ENCODE measurements at places on chromosomes 12 and 14. TPM values are rescaled to one million over a fixed set of nuclear protein-coding genes. Genes with fewer than 3 reads are reported as not detected.
A peak's percentile ranks its signal among the peaks of the same experiment; 100 is the strongest.

GRCh38 chr14:39212693-39213092, 21.0 kb upstream of the MIA2 start:
- DNase-seq, result no peak

GRCh38 chr14:92555465-92556111, 42.0 kb downstream of the RIN3 start:
- DNase-seq, result no peak

GRCh38 chr14:95679998-95680735, 6.1 kb upstream of the TCL1B start:
- peak; percentile 49 for DNase-seq

DNA sequence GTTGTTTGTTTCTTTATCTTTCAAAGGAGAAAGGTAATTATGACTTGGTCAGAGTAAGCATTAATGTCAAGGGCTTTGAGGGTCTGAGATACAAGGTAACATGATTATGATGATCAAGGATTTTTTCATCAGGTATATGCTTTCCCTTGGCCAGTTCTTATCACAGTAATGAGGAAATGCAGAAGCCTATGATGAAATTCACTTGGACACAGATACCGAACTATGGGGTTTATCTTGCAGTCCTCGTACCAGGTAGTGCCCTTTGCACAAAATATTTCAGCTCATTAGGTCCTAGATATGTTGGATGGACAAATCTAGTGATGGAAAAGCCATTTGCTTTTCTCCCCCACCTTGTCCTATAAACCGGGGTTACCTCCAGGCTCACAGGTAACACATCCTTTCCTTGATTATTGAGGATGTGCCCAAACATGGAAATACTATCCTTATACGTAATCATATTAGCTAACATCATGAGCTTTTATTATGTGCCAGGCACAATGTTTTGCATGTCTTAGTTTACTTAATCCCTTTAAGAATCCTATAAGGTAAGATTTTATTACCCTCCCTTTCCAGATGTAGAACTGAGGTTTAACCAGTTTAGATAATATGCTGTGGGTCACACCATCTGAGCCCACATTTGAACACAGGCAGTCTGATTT, 7.0 kb upstream of the RASSF3 start:
- no peak for DNase-seq

- peak; percentile 48 for DNase-seq
Observed at GRCh38 chr12:131074221-131075083, 120.7 kb downstream of the ADGRD1 start.

- DNase-seq, result no peak
Observed at GRCh38 chr12:38424436-38424835, 107.9 kb downstream of the ALG10B start.

- DNase-seq, result no peak
Observed at GRCh38 chr12:9036227-9036626, 46.9 kb downstream of the KLRG1 start.

- no peak for DNase-seq
Observed at GRCh38 chr14:95265106-95266094, 54.3 kb downstream of the CLMN start.

GRCh38 chr12:69419701-69420100, 50.5 kb upstream of the FRS2 start:
- no peak for DNase-seq

DNA sequence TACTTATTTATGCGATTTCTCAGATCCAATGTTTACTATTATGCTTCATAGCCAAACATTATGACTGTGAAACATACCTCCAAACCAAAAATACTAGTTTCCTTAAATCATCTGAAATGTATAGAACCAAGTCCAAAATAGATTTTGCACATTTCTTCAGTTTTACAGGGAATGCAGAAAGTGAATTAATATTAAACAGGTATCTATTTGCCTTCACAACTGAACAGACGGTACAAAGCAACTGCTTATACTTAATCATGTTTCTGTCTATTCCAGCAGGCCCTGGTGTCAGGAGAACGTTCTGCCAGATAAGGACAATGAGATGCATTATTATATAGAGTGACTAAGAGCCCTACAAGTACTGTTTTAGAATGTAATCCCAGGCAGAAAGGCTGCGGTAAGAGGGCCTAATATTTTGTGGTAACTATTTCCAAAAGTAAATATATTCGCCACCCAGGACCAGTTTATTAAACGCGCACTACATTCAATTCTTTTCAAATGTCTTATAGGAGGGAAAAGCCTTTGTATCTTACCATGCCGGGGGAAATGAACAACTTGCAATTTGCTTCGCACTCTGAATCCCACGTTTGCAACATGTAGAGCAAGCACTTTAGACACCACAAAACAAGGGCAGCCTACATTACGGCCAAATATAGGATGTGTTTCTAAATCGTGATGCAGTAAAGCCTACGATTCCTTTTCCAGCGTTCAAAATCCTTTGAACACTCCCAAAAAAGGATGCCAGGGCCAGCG, 1.5 kb downstream of the CORO1C start:
- no peak for DNase-seq

DNA sequence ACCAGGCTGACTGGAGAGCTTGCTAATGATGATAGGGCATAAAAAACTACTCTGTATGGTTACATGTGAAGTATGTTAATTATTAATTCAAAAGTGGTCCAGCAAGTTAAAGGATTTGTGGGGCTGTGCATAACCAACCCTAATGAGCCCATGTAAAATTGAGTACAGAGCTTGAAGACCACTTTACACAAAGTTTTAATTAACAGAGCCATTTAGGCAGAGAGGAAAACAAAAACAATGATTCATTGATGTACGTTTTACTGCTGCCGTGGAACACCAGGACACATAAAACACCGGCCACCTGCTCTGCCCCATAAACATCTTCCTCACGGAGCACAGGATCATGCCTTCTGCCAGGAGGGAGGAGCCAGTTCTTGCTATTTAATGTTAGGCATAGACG, 83.5 kb downstream of the RIMBP2 start:
- no peak for DNase-seq

GRCh38 chr14:64294672-64295413, 672 bp upstream of the ESR2 start:
- DNase-seq, result peak; percentile 93

DNA sequence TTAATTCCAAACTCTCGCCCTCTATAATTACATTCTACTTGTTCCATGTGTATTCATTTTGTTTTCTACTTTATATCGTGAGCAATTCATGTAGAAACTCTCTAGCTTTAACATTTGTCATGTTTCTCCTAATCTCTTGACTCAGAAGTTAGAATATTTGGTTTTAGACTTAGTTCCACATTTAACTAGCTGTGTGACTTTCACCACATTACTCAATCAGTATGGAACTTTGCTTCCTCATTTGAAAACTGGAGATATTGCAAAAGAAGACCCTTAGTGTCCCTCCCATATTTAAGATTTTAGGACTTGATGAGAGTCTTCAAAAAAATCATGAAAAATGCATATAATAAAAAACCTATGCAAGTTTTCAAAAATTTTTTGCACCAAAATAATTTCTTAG, 447.5 kb downstream of the GXYLT1 start:
- no peak for DNase-seq

GRCh38 chr12:132190012-132190755, 45.9 kb downstream of the NOC4L start:
- DNase-seq, result peak; percentile 93

OAS2 gene
- total RNA-seq, result not detected

RIPK3 gene
- not detected for total RNA-seq

GCH1 gene
- total RNA-seq, result 5.5 TPM

BATF gene
- total RNA-seq, result not detected

PMEL gene
- total RNA-seq, result 28.4 TPM

PAX9 gene
- not detected for total RNA-seq

JAG2 gene
- total RNA-seq, result 13.0 TPM

ARID4A gene
- total RNA-seq, result 5.9 TPM

ACVR1B gene
- 14.9 TPM for total RNA-seq

Measured in H7 (cell line).